Stimulated activated CD4-positive, alpha-beta T cell treated with anti-CD3 and anti-CD28 coated beads, Interleukin-15, amount 100 ng/mL, for 24 hours (primary cell): ENCODE measurements at places on chromosomes 6 and 20.

- DNase-seq: no peak
Measured at GRCh38 chr6:78771586-78771985, 95.8 kb upstream of the IRAK1BP1 start.

DNA sequence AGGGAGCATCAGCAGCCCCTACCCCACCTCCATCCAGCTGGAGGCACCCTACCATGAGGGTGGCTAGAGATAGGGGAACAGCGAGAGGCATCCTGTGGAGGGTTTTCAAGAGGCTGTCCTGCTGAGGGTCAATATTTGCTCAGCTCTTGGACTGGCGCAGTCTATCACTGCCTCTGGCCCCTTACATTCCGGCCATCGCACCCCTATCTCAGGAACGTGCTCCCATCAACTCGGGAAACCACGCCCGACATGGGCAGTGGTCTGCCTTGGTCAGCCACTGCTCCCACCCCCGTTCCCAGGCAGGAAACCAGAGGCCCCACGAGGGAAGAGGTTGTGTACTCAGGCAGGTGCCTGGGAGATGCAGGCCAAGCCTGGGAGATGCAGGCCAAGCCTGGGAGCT lies 57.9 kb downstream of the VEGFA start:
- DNase-seq: no peak

GRCh38 chr20:38559764-38560163 lies 21.2 kb upstream of the ADIG start:
- DNase-seq: no peak

- DNase-seq: no peak
Measured at GRCh38 chr6:159062976-159063375, 18.2 kb upstream of the TAGAP start.

GRCh38 chr6:115613488-115613887 lies 447.2 kb downstream of the FRK start:
- no peak for DNase-seq

DNA sequence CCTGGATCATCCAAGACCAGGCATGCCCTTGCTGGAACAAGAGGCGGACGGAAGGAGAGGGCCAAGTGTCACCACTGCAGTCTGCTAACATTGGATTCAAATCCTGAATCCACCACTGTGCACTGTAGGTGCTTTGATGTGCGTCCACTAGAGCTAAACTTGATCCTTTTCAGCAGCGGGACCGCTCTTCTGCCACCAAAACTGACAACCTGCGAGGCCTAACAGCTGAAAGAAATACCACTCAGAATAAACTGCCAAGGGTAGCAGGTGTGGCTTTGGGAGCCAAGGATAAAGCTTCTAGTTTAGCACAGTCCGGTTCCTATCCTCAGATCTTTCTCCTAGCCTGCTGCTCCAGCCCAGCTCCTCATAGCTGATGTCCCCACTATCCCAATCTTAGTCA lies 108.0 kb downstream of the ATXN1 start:
- no peak for DNase-seq

DNA sequence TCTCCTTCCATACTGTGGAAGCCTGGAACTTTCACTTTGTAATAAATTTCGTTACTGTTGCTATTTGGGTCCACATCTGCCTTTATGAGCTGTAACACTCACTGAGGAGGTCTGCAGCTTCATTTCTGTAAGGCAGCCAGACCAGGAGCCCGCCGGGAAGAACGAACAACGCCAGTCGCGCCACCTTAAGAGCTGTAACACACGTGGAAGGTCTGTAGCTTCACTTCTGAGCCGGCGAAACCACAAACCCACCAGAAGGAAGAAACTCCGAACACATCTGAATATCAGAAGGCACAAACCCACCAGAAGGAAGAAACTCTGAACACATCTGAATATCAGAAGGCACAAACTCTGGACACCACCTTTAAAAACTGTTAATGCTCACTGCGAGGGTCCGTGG lies 589.9 kb upstream of the SLC35B3 start:
- no peak for DNase-seq

DNA sequence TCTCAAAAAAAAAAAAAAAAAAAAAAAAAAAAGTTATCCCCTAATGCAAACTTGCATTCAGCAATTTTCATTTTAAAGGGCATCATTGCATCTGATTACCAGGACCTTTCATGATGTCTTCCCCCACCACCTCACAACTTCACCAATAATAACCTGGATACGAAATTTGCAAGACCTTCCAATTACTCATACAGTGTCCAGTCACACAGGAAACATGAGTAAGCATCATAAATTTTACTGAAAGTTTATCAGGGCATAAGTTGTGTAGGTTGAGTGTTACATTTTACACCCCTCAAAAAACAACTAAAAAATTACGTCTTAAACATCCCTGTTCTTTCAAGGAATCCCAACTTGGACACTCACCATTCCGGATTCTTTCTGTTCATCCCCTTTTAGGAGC lies 79.1 kb upstream of the ANKEF1 start:
- DNase-seq: no peak

- DNase-seq: no peak
Measured at GRCh38 chr20:13396022-13396421, 174.9 kb downstream of the ISM1 start.

DNA sequence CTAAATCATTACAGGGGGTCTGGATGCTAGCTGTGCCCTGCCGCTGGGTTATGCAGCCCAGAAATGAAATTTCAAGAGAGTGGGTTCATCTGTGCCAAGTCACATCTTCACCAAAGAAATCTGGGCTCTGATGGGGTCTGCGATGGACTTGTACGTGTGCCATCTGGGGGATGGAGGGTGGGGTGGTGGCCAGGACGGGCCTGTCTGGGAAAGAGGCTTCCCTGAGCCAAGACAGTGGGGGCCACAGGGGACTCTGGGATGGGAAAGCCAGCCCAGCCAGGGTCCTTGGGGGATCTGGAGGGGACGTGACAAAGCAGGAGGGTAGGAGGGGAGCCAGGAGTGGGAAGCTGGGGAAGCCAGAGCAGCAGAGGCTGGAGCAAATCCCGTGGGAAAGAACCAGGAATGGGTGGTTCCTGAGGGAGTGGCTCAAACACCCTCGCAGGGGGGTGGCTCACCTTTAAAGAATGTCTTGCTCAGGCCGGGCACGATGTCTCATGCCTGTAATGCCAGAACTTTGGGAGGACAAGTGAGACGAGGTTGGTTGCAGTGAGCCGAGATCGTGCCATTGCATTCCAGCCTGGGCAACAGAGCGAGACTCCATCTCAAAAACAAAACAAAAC lies 36.3 kb upstream of the SULF2 start:
- no peak for DNase-seq

DNA sequence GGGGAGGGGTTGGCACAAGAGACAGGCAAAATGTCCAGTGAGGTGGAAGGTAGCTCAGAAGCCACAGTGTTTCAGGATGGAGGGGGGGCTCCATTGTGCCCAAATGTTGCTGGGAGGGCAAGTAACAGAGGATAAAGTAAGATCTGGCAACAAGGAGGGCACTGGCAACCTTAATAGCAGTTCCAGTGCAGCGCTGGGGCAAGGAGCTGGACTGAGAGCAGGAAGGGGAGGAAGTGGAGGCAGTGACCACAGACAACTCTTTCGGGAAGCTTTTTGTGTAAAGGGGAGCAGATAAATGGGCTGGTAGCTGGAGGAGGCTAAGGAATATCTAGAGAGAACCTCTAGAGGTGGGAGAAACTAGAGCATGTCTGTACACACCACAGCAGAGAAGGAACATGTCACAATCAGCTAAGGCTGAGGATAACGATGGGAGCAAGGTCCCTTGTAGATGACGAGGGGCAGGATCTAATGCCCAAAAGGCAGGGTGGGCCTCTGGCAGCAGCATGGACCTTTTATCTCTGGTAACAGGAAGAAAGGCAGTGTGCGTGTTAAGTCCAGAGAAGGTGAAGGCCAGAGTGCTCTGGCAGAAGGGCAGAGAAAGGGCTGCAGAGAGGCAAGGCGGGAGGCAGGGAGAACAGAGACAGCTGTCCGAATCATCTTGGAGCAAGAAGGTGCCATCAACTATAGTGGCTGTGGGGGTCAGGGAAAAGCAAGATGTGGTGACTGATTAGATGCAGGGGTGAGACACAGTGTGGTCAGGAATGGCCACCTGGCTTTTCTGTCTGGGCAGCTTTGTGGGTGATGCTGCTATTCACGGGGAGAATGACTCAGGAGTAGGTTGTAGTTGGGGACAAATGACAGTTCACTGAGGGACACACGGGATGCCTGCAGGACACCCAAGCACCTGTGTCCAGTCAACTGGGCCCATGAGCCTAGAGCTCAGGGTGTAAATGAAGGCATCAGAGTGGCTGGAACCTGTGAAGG lies 17.4 kb downstream of the TMEM242 start:
- no peak for DNase-seq

DNA sequence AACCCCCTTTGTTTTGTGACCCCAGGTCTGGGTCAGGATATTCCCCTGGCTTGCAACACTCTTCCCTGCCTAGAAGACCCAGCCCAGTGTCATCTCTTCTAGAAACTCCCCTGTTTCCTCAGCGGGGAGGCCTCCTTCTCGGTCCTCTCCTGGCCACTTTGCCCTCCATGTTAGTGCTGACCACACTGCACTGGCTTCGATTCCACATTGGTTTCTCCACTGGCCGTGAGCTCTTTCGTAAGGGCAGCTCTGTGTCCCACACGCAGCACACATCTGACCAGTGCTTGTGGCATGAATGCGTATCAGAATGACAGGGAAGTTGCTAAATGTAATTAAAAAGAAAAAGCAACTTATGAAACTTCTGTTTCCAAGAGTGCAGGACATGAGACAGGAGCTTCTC lies 49.4 kb upstream of the FNDC1 start:
- no peak for DNase-seq

DNA sequence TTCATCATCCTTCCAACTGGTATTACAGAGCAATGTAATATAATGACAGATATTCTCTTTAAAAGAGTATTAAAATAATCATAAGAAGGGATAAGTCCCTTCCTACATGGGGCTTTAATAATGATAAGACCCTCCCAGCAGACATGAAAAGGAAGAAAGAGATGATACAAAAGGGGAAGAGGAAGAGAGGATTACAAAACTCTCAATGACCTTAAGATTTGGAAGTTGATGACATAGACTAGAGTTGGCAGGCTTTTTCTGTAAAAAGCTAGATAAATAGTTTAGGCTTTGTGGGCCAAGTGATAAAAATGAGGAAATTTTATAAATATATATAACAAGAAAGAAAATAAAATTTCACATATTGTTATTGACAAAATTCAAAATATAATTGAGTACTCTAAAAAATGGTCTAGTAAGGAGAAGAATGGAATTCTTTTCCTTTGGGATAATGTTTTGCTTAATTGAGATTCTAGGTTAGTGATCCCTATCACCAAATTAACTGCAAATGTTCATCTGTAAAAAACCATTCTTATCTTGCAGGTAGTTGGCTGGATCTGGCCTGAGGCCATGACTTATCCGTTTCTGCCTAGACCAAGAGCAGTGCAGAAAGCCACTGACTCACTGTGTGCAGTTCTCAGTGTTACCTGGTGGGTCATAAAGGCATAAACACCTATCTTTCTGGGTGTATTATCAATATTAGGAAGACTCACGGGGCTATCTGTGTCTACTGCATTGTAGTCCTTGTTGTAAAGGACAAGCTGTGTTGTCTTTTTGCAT lies 11.0 kb downstream of the RIPOR2 start:
- no peak for DNase-seq

- no peak for DNase-seq
Measured at GRCh38 chr20:56698297-56698696, 69.2 kb downstream of the TFAP2C start.

GRCh38 chr6:36358226-36358915 lies 21.7 kb upstream of the BNIP5 start:
- DNase-seq: no peak

GRCh38 chr20:51189814-51190782 lies 167.2 kb upstream of the KCNG1 start:
- DNase-seq: no peak

DNA sequence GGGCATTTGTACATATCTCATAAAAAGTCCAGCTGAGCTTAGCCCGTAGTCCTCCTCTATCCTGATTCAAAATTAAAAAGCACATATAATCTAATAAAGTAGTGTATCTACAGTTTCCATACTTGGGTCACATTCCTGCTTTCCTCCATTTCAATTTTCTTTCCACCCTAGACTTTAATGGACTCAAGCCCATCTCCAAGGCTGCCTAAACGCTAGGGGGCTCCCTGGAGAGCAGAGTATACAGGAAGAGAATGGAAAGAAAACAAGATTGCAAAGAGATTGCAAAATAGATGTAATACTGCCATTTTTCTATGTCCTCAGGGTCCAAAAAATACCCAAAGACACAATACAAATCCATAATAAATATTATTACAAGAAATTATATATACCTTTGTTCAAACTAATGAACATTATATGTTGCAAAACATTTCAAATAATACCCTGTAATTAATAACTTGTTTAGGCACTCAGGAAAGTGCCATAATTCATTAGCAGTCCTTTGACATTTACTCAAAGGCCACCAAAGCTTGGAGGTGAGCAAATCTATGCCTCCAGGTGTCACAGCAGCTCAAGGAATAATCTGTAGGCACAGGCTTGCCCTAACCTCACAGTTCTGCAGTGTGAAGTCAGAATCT lies 2.4 kb upstream of the MCM3 start:
- DNase-seq: peak; percentile 80

- no peak for DNase-seq
Measured at GRCh38 chr6:104940238-104940892, 16.5 kb upstream of the LIN28B start.

GRCh38 chr20:54339093-54339492 lies 131.2 kb downstream of the PFDN4 start:
- DNase-seq: no peak

DNA sequence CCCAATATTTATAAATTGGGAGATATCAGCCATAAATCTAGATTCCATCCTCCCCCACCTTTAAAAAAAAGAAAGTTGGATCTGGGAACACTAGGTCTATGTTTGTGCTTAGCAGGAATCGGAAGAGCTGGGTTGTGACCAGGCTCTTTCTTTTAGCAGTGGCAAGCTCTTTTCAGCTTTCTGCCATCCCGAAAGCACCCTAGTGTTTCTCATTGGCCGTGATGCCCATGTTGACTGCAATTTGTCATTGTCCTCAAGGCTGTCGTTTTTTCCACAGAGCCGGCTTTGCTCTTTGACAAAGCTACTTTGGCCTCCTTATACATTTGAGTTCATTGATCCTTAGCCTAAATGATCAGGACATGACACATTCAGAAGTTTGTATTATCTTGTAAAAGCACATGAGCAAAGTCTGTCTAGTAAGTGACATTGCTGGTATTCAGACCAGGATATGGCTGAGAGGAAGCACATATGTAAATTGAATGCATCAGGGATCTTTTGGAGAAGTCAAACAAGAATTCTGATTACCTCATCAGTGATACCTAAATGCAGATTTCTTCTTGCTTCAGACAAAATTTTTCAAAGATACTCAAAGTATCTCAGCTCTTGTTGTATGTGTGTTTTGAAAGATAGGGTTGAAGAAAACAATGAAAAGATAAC lies 50.1 kb downstream of the CARMIL1 start:
- no peak for DNase-seq

GRCh38 chr20:49594931-49595315 lies 27.0 kb upstream of the PTGIS start:
- no peak for DNase-seq

DNA sequence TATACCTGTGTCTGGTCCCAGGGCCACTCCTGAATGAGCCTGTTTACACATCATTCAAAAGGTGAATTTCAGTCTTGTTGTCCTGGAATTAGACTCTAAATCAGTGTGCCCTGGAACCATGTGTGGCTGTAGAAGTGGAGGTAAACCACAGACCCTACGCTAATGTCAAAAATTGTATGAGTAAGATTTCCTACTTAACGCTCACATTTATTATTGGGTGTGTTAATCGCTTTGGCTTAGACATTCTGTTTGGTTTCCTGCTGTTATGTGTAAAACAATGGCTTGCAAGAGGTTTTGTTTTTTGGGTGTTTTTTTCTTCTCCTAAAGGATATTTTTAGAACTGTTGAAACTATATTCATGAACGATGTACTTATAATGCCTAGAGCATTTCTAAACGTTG lies 19.3 kb downstream of the PLCB1 start:
- no peak for DNase-seq
